ENCODE measurements at places on chromosomes 4 and X.

DNA sequence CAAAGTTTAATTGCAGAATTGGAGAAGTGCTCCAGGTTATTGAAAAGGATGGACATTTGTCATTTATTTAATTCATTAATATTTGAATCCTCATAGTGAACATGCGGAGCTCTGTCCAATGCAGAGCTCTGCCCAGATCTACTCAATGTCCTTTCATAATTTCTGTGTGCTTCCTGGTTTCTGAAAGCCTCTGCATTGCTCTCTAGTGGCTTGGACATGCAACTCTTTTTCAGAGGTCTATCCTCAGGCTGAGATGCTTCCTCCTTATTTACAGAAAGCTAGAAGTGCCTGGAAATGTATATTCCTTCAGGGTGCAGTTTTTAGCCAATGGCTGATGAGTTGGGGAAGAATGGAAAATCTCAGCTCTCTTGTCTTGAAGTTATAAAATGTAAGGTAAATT, 786.1 kb upstream of the AADAT start:
- DNase-seq = no peak

- DNase-seq = no peak
Measured at GRCh38 chrX:7647831-7648230, 195.1 kb upstream of the VCX start.

DNA sequence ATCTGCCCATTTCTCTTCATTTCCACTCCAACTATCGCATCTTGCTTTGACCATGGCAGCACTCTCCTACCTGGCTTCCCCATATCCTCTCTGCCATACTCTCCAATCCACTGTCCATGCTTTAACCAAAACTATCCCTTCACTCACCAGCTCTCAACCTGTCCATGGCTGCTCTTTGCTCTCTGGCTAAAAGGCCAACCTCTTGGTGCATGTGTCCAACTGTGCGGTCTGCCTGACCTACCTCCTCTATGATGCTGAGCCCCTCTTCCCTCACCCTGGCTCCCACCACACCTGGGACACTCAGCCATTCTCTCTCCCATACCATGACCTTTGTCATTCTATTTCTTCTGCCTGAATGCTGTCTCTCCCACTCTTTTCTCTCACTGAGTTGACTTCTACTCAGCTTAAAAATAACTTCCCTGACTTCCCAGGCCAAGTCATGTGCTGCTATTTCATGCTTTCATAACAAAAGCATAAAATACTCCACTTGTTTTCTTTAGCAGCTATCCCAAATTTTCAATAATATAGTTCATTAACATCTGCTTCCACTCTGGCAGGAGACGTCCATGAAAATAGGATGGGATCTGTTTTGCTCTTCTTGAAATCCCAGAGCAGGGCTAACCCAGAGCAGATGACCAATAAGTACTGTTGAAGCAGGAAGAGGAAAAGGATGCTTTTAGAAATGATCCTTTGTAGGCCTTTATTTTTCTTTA, 29.8 kb upstream of the KLF3 start:
- no peak for DNase-seq

GRCh38 chr4:42172128-42172790, 19.8 kb upstream of the BEND4 start:
- no peak for DNase-seq

- peak; percentile 59 for DNase-seq
Measured at GRCh38 chr4:185914583-185915199, 102.7 kb upstream of the SORBS2 start.

- DNase-seq = no peak
Measured at GRCh38 chrX:100625985-100626491, 10.6 kb downstream of the TSPAN6 start.

GRCh38 chr4:143380629-143381028, 44.0 kb downstream of the GAB1 start:
- DNase-seq = no peak

DNA sequence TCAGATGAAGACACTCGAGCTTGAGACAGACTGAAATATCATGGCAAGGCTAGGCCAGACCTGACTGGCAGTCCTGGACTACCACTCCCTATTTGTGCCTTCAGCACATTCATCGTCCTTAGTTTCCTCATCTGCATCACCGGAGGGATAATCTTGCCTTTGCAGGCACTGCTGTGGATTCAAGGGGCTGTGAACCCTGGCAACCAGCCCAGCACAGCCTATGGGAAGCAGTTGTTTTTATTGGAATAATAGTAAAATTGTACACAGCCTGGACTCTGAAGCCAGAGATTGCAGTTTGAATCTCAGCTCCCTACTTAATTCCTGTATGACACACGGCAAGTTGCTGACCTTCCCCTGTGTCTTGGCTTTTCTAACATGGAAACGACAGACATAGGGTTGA, 161.0 kb downstream of the NSUN7 start:
- DNase-seq = no peak

- peak; percentile 48 for DNase-seq
Measured at GRCh38 chr4:39446842-39447573, 11.7 kb downstream of the RPL9 start.

DNA sequence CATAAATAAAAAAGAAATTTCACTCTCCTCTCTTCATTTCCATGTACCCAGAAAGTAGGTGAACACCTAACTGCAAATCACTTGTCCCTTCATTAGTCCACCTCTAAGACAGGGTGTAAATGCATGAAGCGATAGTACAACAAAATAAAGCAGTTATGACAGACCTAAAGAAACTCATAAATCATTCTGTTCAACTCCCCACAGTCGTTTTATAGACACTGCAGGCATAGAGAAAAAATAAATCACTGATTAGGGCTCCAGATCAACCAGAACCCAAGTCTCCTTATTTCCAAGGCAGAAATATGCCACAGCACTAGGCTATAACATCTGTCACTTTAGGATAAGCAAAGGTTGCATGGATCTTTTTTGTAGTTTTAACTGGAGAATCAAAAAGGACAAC, 3.0 kb downstream of the RASGEF1B start:
- no peak for DNase-seq

- peak; percentile 29 for DNase-seq
Measured at GRCh38 chrX:107324493-107325310, 118.3 kb downstream of the DNAAF6 start.

GRCh38 chrX:115898382-115899001, 272.1 kb upstream of the AGTR2 start:
- DNase-seq = no peak
